Right cardiac atrium (tissue), 5 donors: ENCODE measurements at places on chromosomes 11 and 22.
A peak's percentile ranks its signal among the peaks of the same experiment; 100 is the strongest.

DNA sequence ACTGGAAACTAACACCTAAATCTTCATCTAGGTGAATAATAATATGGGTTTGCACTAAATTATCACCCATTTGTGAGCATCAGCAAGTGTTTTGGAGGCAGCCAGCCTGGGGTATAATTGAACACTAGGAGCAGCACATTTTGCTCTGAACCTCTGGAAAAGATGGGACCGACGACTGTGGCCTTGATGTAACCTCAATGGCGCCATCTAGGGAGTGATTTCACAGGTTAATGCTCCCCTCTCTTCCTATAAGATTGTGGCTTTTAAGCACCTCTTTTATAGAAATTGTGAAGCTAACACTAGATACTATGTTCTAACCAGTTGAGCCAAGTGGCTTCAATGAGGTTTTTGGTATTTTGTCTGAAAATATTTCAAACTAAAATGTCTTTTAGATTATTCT, 203.7 kb downstream of the NELL1 start:
- DNase-seq: no peak

GRCh38 chr11:74694136-74694930, 36.9 kb downstream of the CHRDL2 start:
- no peak for DNase-seq

DNA sequence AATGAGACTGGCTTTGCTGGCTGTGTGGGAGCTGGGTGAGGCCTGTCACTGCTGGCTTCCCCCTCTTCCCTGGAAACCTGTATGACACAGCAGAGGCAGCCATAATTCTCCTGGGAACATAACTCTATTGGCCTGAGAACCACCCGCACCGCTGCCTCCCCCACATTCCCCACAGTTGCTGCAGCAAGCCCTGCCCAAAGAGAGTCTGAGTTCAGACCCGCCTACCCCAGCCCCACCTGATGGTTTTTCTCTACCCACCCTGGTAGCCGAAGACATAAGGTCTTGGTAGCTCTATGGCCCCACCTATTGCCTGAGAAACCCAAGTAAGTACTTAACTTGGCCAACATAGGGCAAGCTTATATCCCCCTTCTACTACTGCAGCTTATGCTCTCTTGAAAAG, 174.8 kb downstream of the C11orf91 start:
- no peak for DNase-seq

- DNase-seq: peak; percentile 59
These were observed 8.6 kb downstream of the IRF7 start for GRCh38 chr11:607020-607780.

DNA sequence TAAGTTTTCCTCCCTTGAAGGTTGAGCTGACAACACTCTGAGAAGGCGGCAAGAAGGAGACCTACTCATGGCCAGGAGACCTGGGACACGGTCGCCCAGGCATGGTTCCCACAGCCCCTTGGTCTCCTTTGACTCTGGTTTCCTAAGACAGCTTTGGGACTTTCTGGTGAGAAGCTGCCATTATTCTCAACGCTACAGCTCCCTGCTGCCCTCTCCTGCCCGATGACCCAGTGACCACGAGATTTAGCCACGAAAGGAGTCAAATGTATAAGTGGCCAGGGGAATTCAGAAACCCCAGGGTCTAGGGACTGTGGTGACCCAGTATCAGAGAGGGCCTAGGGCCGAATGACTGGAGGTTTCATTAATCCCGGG, 699 bp upstream of the SDF2L1 start:
- DNase-seq: peak; percentile 63

- DNase-seq: no peak
These were observed 22.4 kb downstream of the RTCB start for GRCh38 chr22:32389685-32390084.

DNA sequence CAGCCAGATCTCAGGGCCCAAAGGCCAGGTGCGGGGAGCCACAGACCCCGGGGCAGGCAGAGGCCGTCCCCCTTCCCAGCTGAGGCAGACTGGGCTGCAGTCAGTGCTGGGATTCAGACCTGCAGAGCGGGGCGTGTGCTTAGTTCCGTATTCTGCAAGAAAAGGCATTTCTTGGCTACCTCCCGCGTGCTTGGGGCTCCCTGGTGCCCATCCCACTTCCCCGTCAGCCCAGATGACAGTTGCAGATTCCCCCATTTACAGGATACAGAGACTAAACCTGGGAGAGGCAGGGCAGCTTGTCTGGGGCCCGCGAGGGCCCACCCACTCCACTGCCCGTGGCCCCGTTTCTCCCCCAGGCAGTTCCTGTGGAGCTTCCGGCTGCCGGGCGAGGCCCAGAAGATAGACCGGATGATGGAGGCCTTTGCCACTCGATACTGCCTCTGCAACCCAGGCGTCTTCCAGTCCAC, 18.3 kb downstream of the CYTH4 start:
- peak; percentile 69 for DNase-seq

- peak; percentile 27 for DNase-seq
These were observed 370.9 kb downstream of the TBC1D22A start for GRCh38 chr22:47133061-47133969.

DNA sequence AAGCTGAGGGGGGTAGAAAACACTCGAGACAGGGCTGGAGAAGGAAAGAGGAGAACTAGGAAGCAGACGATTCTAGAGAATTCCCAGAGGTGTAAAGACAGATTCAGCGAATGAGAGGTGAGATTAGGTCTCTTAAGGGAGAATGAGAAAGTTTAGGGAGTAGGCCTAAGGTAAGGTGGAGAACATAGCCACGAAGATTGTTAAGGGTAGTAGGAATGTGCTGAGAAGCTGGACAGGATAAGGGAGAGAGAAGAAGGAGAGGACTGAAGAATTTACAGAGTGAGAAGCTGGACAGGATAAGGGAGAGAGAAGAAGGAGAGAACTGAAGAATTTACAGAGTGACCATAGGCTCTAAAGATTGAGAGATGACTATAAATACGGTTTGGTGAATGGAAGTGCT, 908 bp downstream of the PPME1 start:
- no peak for DNase-seq

DNA sequence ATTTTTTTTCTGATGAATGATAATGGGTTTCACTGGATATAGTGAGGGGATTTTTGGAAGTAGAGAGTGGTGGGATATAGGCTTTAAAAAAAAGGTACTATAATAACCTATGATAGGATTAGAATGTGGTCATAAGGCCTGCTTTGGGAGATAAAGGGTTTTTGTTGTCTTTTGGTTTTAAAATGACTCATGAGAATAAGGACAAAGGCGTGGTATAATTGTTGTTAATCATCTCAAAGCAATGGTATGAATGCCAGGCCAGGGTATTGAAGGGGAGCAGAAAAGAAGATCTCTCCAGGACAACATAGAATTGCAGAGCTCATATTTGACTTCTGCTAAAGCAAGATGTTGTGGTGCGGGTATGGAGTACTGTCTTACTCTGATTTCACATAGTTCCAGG, 579.4 kb downstream of the JRKL start:
- no peak for DNase-seq
